Right forelimb (tissue), 1 donor: ENCODE measurements at places on chromosomes 1 and 21.

GRCh38 chr21:43903451-43904091 is 38.5 kb downstream of the AGPAT3 start:
- no peak for DNase-seq

GRCh38 chr1:26582053-26582835 is 52.7 kb downstream of the RPS6KA1 start:
- DNase-seq, result no peak

DNA sequence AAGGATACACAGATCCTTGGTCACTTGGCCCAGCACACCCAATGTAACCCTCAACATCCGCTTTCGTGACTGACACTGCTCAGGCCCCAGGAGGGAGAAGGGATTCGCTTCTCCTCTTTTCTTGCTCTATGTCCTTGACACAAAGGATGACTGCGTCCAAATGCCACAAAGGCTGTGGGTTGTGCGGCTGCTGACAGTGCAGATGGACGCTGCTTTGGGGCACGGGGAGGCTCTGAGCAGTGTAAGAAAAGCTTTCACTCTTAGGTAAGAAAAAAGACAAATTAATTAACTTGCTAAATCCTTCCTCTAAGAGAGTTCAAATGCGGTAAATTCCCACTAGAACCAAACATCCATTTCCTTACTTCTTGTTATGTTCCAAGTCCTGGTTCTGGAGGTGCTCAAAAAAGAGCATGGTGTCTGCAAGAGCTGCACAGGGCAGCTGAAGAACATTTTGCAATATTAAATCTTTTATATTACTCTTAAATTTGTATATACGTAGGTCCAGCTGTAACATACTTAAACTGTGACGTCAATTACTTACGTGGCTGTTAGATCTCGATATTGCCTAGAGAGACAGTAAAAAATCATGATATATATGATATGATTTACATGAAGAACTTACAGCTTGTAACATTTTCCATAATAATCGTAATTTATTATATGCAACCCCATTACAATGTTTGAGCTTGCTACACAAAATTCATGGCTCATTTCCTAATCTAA is 19.4 kb upstream of the EPHB2 start:
- no peak for DNase-seq

DNA sequence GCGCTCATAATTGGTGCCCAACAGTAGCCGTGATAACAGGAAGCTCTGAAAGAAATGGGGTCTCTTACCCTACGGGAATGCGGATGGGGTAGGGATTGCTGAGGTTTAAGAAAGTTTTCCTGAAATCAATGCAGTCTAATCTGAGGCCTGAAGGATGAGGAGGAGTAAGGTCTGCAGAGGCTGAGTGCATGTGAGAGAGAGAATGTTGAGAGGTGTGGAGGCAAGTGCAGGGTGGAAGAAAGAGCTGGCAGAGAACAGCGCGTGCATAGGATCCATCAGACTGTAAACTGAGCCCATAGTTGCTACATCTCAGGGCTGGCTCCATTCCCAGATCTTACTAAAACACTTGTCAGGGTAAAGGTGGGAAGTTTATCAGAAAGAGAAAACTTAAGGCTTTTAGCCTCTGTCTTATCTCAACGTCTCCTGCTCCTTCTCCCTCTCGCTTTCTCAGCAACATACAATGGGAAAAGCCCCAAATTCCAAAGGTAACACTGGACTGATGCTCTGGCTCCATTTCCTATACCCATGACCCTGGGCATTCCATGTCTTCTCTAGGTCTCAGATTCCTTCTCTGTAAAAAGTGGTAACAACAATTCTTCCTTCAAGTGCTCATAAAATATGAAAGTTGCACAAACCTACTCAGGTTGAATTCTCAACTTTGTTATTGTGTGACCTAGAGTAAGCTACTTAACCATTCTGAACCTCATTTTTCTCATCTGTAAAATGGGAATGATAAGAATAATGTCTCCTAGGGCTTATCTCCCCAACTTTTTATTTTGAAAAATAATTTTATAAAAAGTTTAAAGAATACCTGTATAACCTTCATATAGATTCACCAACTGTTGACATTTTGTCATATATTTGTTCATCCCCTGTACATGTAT is 75.2 kb downstream of the SH3GLB1 start:
- DNase-seq, result no peak

DNA sequence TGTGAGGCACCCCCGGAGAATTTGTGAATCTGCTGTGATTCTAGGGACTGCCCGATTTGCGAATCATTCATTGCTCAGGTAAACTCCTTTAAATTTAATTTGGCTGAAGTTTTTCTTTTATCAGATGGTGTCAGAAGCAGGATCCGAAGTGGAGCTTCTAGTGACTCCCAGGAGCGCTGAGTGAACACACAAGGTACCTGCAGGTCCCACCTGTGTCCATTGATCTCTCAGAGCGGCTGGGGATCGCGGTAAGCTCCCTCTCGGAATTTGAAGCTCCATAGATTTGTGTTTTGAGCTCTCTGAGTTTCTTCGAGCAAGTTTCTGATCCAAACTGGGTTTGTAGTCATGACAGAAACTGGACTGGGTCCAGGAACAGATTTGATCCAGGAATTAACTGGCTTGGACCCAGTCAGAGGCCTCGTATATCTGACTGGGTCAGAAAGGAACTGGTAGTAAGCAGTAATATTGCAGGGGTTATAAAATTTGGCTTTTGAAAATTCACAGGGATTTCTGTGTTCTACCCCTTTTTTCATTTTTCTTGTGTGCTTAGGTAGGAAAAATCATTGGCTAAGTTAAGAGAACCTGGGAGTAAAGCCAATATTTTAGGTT is 56.2 kb upstream of the EDEM3 start:
- DNase-seq, result peak; percentile 75

DNA sequence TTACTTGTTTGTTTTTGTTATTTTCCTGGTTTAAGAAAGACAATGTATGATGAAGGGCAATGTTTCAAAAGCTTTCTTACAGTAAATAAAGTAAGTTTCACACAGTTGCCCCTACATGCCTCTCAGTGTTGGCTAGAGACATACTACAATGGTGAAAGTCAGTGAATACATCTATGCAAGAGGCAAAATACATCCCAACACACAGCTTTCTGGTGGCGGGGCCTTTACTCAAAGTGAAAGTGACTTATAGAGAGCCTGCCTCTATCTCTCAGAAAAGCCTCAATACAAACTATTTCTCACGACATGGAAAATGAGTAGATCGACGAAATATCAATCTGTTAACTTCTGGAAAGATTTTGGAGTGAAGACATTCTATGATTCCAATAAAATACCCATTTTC is 122.3 kb downstream of the SLC30A10 start:
- DNase-seq, result no peak

DNA sequence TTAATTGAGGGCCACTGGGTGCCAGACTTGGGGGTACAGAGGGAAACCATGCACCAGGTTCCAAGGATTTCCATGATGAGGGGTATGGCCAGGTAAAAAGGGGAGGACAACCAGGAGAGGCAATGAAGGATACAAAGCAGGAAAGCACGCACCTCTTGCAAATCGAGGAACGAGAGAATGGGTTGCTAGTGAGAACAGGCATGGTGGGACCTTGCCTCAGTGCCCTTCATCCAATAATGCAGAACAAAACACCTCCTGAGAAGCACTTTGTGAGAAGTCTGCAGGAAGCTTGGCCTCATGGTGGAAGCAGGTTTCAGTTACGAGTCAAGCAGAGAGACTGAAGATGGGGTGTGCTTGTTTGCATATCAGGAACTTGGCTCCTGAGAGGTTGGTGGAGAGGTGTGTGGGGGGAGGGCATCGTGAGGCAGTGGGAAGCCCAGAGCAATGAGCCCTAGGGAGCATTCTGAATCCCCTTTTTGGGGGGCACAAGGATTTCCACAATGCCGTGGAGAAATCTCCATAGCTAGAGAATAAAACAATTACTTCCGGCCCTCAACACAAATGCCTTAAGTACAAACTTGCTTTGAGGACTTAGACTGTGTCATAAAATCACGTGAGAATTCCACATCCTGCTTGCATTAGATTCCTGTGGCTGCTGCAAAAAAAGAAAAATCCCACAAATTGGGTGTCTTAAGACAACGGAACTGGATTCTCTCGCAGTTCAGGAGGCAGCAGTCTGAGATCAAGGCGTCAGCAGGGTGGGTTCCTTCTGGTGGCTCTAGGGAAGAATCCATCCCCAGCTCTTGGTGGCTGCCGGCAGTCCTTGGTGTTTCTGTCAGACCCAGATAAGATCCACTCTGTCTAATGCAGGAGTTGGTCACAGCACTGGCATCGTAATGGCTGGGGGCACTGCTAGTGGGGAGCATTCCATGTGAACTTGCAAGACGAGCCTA is 54.9 kb upstream of the BACE2 start:
- peak; percentile 58 for DNase-seq

DNA sequence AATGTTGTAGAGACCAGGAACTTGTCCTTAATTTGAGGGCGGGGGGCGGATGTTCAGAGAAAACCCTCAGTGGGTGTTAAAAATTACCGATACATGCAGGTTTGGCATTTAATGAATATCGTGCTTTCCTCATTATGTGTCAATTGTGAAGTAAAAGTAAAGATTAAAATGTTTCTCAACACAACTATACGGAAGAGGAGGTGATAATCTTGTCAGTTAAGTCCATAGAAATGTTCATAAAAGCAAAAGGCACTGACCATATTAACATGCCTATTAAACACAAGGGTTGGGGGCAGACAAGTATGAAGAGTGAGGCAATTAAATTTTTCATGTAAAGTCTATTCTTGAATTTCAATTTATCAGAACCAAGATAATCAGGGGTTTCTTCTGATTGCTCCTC is 1.3 kb downstream of the BRINP3 start:
- no peak for DNase-seq

GRCh38 chr1:160744852-160745520 is 5.9 kb downstream of the SLAMF7 start:
- no peak for DNase-seq

- DNase-seq, result no peak
Measured at GRCh38 chr1:69510026-69510425, 57.7 kb upstream of the LRRC7 start.

GRCh38 chr1:66852870-66853269 is 51.8 kb upstream of the INSL5 start:
- no peak for DNase-seq

DNA sequence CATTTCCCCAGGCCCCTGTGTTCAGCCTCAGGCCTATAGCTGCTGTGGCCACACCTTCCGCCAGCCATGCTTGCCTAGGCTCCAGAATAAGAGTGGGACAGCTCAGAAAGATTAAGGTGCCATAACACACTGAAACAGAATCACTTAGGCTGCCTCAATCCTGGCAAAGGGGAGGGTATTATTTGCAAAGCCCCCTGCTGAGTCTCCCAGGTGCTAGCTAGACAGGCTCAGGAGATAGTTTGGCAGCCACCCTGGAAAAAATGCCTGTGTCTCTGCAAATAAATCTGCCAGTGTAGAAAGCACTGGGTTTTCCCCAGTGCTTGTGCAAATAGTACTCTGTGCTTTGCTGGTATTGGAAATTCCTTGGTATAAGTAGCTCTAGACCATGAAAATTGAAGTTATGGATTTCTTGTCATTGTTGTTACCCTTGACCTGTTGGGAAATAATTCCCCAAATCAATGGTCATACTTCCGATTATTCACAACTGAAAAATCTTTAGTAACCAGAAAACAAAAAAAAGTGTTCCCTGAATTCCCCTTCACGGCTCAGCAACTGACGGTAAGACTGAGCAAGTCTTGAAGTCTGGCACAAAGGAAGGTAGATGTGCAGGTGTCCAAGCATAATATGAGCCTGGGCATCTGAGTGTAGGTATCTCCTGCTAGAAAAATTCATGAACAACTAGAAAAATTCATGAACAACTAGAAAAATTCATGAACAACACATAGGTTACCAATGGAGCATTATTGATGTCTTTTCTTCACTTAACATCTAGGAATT is 56.9 kb downstream of the PROX1 start:
- no peak for DNase-seq

DNA sequence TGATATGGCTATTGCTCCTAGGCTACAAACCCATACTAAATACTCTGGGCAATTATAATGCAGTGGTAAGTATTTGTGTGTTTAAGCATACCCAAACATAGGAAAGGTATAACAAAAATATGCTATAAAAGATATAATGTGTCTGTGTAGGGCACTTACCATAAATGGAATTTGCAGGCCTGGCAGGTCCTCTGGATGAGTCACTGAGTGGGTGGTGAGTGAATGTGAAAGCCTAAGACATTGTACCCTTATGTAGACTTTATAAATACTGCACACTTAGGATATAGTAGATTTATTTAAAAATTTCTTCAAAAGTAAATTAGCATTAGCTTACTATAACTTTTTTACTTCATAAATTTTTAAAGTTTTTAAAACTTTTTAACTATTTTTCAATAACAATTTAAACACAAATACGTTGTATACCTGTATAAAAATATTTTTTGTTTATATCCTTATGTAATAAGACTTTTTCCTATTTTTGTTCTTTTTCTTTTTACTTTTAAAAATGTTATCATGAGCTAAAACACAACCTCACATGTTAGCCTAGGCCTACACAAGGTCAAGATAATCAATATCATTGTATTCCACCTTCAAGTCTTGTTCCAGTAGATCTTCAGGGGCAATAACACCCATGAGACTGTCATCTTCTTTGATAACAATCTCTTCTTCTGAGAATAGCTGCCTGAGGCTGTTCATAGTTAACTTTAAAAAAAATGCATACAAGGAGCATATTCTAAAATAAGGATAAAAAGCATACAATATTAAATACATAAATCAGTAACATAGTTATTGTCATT is 306.3 kb upstream of the RGS18 start:
- no peak for DNase-seq

GRCh38 chr1:153610811-153611301 is 2.1 kb downstream of the S100A16 start:
- DNase-seq, result no peak

DNA sequence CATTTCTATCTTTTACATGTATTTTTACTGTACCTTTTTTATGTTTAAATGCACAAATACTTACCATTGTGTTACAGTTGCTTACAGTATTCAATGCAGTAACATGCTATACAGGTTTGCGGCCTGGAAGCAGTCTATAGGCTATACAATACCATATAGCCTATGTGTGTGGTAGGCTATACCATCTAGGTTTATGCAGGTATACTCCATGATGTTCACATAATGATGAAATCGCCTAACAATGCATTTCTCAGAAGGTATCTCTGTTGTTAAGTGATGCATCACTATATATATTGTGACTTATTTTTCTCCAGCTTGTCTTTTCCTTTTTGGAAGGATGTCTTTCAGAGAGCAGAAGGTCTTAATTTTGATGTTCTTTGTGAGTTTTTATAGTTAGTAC is 103.5 kb downstream of the MAST2 start:
- no peak for DNase-seq

- DNase-seq, result no peak
Measured at GRCh38 chr1:175043824-175044223, 20.6 kb upstream of the MRPS14 start.

DNA sequence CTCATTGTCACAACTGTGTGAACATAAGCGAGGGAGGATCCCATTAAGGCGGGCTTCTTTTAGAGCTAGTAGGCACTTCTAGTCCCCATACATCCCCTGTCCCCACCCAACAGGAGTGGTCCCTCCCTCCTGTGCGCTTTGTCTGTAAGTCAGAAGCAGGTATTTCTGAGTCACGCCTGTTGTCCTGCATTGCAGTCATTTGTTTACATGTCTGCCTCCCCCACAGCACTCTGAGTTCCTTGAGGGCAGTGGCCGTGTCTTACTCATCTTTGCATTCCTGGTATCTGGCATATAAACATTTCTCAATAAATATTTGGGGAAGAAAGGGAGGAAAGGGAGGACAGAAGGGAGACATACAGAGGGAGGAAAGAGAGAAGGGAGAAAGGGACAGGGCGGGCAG is 40.3 kb downstream of the PLEKHA6 start:
- no peak for DNase-seq

- no peak for DNase-seq
Measured at GRCh38 chr21:24223624-24224023, 1383.7 kb downstream of the MRPL39 start.
